ENCODE measurements at places on chromosomes 7 and 10.
A peak's percentile ranks its signal among the peaks of the same experiment; 100 is the strongest.

DNA sequence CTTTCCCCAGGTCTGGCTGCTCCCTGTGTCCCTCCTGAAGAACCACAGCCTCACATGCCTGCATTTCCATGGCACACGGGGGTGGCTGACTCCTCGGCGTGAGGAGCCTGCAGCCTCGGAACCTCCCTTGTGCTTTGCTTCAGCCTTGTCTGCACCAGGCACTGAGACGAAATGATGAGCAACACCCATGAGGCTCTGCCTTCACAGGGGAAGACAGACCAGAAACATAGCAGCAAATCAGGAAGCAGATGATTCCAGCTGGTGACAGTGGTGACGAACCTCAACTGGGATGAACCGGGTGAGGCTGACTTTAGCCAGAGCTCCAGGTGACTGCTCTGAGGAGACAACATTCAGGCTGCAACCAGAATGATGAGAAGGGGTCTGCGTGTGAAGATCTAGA is 84.5 kb upstream of the SMNDC1 start:
- DNase-seq, result no peak

GRCh38 chr10:3435671-3436070 is 263.1 kb upstream of the PITRM1 start:
- DNase-seq, result no peak

DNA sequence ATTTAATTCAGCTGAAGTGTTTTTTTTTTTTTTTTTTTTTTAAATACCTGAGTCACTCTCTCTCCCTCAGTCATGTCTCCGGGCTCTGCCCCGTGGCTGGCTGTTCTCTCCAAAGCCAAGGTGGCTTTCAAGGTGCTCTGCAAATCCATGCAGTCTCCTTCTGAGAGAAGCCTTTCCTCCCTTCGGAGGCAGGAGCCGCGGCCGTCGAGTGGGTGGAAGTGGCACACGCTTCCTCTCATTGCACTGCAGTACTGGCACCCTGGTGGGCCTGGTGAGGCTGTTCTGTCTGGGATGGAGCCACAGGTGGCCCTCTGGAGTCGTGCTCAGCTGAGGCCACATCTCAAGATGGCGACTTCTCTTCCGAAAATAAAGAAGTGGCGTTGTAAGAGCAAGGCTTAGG is 221.8 kb downstream of the GLRX3 start:
- no peak for DNase-seq

- no peak for DNase-seq
These were observed 69.1 kb upstream of the PTER start for GRCh38 chr10:16367621-16368292.

- no peak for DNase-seq
These were observed 79.2 kb downstream of the ADCY1 start for GRCh38 chr7:45653209-45653907.

DNA sequence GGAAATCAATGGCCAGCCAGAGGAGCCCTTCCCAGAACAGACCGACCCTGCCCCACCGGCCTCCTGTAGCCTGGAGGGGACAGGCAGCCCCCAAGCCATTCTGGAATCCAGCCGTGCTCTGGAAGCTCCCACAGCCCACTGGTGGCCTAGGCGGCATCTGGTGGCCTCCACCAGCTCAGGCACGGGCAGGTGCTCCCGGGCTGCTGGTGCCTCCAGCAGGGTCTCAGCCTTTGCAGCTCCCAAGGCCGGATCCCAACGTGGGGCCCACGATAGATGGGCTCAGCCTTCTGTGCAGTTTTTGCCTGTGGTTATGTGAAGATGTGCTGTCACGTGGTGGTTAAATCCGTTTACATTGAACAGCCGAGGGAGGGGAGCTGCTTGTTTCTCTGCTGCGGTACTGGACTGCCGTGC is 44.4 kb downstream of the JAKMIP3 start:
- DNase-seq, result no peak

GRCh38 chr7:90833443-90833842 is 237.3 kb downstream of the CDK14 start:
- DNase-seq, result no peak

- no peak for DNase-seq
These were observed 12.7 kb downstream of the STEAP2 start for GRCh38 chr7:90224195-90224594.

- DNase-seq, result no peak
These were observed 39.2 kb upstream of the OTUD1 start for GRCh38 chr10:23399701-23400144.

DNA sequence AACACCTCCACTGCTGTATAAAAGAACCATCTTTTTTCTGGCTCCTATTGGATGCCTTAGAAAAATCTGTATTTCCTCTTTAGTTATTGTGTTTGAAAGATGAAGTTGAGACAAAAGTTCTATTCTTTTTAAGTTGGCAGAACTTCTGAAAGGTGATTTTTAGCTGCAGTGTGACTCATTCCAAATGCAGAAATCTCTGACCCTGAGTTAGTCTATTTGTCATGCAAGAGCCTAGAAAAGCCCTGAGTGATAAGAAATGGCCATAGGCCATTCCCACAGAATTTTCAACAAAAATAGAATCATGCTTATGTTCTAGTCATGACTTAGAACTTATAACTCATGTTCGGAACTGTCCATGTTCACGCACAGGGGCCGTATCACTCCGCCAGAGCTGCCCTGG is 89.1 kb downstream of the EGFR start:
- DNase-seq, result no peak

DNA sequence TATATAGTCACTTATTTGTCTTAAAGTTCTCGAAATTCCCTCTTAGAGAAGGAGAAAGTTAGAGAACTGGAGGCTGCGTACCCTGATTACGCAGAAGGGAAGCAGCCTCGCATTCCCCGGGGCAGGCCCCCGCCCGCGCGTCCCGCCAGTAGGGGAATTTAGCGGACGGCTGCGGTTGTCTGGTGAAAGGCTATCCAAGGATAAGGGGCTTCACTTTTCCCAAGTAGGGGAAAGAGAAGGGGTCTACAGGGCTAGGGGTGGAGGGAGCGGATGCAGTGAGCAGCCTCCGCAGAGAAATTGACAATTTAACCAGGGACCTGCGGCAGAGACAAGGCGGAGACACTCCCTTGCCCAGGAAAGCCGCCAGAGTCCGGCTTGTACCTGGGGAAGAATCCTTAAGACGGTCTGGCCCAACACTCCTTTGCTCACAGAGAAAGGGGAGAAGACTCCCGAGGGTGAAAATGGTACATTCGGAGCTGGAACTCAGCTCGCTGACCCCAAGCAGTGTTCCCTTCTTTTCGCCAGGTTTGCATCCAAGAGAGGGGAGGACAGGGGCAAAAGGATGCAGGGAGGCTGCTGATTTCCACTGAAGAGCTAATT is 994 bp upstream of the MAGI2 start:
- peak; percentile 86 for DNase-seq

DNA sequence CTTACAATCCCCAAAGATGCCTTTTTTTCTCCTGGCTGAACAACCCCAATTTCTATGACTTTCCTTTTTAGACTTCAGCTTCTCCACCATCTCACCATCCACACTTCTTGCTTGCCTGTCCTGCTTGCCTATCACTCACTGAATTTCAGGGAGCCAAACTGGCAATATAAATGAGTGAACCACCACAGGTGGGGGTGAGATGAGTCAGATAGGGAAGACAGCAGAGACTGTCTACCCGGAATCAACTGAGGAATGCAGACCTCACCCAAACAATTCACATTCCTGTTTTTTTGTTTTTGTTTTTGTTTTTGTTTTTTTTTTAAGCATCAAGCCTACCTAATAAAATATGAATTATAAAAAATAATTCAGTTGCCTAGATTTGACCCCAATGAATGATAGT is 273.8 kb downstream of the NRG3 start:
- no peak for DNase-seq

GRCh38 chr7:46886669-46887374 is 695.1 kb downstream of the TNS3 start:
- DNase-seq, result no peak

DNA sequence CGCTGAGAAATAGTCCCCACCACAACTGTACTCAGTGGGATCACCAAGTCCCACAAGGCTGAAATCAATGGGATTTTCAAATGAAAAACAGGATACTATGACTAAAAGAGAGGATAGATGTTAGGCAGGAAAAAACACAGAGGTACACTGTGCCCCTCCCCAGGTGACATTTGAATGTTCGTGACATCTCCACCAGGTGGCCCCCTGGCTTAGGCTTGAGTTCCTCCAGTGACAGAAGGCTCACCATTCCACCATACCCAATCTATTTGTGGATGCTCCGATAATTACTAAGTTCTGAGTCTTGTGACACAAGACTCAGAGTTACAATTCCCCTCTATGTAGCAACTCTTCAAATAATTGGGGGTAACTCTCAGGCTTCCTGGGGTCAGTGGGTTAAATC is 77.5 kb upstream of the KCNMA1 start:
- no peak for DNase-seq

DNA sequence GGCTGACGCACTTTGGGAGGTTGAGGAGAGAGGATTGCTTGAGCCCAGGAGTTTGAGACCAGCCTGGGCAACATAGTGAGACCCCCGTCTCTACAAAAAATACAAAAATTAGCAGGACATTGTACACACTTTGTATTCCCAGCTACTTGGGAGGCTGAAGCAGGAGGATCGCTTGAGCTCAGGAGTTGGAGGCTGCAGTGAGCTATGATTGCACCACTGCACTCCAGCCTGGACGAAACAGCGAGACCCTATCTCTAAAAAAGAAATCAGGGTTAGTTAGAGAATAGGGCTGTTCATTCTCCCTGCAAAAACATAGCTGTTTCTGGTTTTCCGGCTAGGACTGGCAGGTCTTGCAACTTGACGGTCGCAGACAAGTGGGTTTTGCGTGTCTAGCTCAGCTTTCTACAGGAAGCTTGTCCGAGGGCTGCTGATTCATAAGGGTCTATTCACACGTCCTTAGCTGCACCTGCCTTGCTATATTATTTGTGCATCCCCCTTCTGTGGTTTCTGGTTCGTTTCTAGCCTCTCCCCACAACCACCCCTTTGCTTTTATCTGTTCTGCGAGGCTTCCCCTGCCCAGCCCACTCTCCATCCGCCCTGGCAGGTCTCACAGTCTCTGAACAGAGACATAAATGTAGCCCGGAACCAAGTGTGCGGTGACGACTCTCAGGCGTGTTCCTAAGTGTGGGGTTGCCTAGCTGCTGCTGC is 10.7 kb downstream of the AMZ1 start:
- DNase-seq, result no peak

- DNase-seq, result no peak
These were observed 219.8 kb upstream of the FRMD4A start for GRCh38 chr10:14550471-14550981.

DNA sequence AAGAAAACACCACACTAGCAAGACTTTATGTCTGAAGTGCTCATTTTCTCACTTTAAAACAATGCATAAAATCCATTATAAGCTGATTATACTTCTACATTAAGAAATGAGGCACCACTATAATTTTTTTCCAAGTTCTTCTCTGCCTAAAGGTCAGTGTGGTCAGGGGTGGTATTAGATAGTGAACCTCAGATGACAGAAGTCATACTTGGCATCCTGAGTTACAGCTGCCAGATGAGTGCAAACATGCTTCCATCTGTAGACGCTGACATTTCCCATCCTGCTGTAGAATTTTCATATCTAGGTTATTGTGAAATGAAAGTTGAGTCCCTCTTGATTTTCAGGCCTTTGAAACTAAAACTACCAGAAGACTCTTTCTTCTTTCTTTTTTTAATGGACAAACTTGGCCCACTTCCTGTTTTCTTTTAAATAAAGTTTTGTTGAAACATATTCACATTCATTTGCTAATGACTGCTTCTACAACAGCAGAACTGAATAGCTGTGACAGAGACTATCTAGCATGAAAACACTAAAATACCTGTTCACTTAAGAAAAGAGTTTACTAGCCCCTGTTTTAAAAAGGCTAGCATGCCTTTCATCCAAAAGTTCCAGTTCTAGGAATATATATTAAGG is 900.8 kb downstream of the XPNPEP1 start:
- no peak for DNase-seq

DNA sequence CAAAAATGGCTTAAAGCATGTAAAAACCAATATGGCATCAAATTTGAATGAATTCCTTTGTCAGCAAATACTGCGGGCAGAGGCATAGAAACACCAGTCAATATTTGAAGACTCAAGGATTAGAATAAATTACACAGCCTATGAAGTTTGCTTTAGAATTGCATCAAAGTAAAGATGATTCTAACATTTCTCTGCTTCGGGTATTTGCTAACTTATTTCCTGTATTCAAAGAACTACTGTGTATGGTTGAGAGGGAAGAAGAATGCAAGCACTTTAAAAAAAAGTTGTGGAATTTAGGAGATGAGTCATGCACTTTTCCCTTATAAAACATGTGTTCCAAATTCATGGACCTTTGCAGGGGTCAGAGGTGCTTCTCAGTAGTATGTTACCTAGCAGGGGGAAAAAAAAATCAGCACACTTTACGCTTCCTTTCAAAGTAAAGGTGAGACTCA is 90.1 kb downstream of the PIP4K2A start:
- DNase-seq, result no peak

GRCh38 chr10:31820096-31820495 is 108.5 kb downstream of the ARHGAP12 start:
- DNase-seq, result no peak

DNA sequence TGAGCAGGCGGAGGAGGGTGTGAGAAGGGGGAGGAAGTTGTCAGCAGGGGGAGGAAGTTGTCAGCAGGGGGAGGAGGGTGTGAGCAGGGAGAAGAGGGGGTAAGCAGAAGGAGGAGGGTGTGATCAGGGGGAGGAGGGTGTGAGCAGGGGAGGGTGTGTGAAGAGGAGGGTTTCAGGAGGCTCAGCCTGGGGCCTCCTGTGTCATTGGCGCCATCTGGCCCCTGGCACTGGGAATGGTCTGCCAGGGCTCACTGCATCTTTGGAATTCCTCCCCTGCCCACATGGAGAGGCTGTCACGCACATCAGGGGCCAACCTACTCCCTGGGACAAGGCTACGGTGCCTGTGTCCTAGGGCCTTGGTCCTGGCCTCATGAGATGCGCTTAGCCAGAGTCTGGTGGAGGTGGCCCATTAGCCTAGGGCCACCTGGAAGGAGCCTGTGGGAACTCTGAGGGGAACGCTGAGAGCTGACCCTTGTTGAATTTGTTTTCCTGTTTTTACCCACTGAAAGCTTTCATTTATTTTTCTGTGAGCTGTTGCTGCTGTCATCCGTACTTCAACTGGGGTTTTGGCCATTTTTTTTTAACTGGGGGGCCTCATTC is 18.0 kb downstream of the CAMK2B start:
- no peak for DNase-seq

GRCh38 chr10:86308056-86308455 is 58.5 kb downstream of the GRID1 start:
- DNase-seq, result no peak

DNA sequence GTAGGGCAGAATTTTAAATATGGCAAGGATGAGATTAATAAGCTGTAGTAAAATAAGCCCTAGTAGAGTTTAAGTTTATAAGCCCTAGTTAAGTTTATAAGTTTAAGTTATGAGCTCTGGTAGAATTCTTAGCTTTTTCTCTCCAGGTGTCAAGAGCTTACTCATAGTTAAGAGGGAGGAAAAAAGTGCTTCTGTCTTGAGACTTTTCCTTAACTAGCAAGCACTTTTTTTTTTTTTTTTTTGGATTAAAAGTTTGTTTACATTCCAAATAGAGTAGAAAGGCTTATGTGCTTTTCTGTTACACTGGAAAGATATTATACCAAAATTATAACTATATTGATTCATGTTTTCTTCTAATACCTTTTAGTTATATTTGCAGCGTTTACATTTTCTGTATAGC is 25.5 kb upstream of the MPP7 start:
- no peak for DNase-seq
